ENCODE measurements at places on chromosomes 16 and 17.

- no peak for DNase-seq
Measured at GRCh38 chr16:80337786-80338185, 203.0 kb upstream of the DYNLRB2 start.

DNA sequence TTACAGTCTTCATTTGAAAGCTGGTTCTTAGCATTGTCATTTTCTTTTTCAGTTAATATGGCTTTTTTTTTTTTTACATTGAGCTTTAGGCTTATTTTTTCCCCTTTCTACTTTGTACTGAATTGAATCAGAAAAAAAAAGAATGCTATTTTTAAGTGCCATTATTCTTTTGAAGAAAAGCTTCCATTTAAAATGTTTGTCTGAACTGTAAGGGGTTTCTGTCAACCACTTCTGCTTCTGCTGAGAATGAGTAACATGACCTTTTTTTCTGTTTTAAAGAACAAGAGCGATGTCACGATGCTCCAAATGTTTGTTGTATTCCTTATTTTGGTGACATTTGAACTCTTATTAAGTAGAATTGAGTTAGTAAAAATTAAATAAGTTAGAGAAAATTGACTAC lies 50.0 kb downstream of the MRTFB start:
- no peak for DNase-seq

GRCh38 chr16:5502467-5502869 lies 404.9 kb upstream of the EEF2KMT start:
- no peak for DNase-seq

DNA sequence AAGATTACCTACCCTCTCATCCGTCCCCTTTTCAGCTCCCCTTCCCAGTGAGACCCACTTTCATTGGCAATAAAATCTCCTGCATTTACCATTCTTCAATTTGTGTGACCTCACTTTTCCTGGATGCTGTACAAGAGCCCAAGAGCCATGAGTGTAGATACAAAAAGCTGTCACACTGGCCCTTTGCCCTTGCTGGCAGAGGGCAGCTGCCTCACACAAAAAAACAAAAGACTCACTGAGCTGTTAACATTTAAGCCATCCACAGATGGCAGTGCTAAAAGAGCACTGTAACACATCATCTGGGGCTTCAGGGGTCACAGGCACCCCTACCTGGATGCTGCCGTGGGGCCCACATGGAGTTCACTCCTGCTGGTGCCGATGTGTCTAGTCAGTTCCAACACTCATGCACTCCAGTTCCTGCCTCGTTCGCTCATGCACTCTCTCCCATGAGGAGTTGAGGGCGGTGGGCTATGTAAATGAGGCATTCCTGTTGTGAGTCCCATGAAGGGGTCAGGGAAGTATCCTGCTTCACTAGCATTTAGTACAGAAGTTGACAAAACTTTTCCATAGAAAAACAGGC lies 123.1 kb downstream of the CA10 start:
- no peak for DNase-seq

DNA sequence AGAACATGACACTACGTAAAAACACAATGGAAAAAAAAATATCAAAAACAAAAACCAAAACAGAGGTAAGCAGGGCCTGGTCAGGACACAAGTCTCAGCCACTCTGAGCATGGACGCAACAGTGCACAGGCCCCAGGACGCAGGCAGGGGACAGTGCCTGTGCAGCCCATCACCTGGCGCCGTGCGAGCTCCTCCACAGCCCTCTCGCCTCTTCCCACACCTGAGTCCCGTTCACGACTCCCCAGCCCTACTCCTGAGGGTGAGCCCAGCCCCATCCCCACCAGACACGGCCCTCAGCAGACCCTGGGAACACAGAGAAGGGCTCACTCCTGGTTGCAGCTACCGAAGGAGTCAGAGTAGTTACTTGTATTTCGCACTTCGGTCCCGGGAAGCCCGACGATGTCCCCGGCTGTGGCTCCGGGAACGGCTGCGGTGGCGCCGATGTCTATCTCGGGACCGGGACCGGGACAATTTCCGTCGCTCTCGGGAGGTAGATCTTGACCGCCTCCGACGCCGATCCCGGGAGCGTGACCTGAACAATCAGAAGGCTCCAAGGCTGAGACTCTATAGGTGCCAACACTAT lies 9.4 kb downstream of the HBQ1 start:
- DNase-seq = no peak

DNA sequence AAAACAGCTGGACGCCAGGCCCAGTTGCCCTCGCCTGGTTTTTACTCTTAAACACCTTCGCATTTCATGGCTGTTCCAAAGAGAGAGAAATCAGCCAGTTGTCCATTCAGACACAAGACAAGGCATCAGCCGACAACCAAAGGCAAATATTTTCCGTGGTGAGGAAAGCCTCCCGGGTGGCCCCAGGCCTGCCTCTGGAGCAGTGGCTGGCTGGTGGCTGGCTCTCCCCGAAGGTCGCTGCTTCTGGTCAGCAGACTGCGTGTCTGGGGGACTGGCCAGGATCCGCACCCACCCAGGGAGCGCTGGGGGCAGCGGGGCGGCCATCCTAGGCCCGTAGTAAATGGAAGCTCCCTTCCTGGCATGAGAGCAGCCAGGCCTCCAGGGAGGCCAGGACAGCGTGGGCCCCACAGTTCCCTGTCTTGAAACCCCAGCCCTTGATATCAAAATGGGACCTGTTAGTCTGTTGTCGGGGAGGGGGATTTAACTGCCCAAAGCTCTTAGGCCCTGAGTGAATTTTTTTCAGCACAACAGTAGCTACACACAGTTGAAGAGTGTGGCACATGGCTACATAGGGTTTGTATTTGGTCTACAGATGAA lies 57.7 kb downstream of the SREBF1 start:
- no peak for DNase-seq

DNA sequence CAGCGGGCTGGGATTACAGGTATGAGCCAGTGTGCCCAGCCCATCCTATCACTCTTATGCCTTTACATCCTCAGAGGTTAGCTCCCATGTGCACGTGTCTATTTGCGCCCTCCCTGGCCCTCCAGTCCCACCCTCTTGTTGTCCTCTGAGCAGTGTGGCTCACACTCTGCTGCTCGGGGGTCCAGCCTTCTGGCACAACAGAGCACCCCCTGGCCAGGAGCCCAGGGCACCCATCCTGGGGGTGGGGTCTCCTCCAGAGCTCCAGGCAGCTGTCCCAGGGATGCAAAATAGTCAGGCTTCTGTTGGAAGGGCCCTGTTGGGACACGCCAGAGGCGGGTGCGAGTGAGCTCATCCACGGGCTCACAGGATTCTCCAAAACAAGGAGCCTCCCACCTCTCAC lies 11.7 kb upstream of the FAM83G start:
- no peak for DNase-seq

DNA sequence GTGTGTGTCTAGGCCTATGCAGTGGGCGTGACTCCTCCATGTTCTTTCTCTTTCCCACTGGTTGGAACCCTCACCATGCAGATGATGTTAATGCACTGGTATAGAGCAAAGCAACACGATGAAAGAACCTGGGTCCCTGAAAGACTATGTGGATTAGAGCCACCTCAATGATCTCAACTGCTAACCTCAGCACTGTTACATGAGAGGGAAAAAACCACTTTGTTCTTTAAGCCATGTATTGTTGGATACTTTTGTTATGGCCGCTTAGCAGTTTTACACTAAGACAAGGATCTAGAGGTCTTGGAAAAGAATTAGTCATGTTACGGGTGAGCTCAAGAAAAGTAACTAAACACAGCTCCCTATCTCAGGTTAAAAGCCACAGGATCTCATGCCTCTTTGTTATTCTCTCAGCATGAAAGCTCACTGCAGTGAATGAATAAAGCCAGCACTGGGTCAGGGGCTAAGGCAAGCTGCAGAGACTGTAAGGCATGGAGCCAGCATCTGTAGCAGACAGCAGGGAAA lies 56.6 kb upstream of the RBBP6 start:
- no peak for DNase-seq

DNA sequence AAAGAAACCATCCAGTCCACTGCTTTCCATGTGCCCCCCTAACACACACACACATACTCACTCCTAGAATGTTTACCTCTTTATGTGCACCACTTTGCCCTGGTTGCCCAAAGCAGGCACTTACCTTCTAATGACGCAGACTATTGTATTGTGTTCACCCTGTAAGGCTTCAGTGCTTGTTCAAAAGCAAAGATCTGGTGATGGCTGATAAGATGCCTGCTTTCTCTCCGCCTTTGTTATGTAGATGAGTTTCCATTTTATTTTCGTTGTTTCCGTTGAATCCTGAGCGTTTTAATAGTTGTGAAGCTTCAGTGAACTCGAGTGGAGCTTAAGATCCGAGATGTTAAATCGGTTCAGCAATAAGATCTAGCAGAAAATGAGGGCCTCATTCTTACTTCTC lies 452.7 kb downstream of the TMEM114 start:
- no peak for DNase-seq

- DNase-seq = no peak
Measured at GRCh38 chr17:19402171-19402570, 8.9 kb upstream of the RNF112 start.

GRCh38 chr16:54974367-54974766 lies 43.7 kb downstream of the IRX5 start:
- no peak for DNase-seq

GRCh38 chr17:7667656-7668406 lies 17.1 kb downstream of the ATP1B2 start:
- no peak for DNase-seq

GRCh38 chr16:14562691-14563491 lies 67.2 kb downstream of the PARN start:
- no peak for DNase-seq

DNA sequence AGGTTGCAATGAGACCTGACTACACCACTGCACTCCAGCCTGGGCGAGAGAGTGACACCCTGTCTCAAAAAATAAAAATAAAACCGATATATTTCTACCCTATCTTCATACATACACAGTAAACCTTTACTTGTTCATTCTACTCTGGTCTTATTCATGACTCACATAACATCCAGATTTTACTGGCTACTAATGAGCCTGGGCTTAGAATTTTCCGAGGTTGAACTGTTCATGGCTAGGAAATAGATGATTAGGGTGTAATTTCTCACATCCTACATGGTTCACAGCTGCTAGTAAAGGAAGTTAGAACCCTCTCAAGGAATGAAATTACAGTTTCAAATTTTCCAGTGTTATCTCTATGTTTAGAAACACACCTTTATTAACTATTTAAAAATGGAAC lies 14.7 kb downstream of the GSPT1 start:
- DNase-seq = no peak

Data from lower lobe of right lung (tissue), 2 donors.